ENCODE measurements at places on chromosomes 1 and 21.
A peak's percentile ranks its signal among the peaks of the same experiment; 100 is the strongest.

- no peak for DNase-seq
Measured at GRCh38 chr1:238281418-238281817, 390.7 kb upstream of the ZP4 start.

- no peak for DNase-seq
Measured at GRCh38 chr1:50352428-50352827, 70.8 kb downstream of the DMRTA2 start.

DNA sequence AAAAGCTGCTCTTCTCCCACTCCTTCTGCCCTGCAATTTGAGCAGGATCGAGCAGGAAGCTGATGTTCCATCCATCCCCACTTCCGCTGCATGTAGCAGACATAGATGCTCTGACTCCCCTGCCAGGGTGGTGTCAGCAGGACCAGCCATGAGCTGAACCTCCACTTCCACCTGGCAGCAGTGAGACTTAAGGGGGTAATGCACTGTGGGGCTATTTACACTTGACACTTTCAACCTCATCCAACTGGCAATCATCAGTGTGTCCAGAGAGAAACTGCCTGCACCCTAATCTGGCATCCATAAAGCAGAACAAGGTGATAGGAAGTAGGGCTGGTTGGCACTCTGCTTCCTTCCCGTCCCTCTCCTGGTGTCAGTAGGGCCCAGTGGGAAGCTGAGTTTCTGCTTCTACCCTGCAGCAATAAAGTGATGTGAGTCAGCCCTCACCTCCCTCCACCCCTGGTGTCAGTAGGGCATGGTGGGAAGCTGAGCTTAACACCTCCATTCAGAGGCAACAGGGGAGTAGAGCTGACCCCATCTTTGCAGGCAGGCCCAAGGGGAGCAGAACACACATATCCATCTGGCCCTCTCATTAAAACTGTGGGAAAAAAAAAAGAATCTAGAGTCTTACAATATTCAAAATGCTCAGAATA, 272.3 kb downstream of the PTPRU start:
- DNase-seq, result no peak

GRCh38 chr1:11065796-11066195, 6.0 kb upstream of the SRM start:
- no peak for DNase-seq

GRCh38 chr1:23224739-23225648, 7.7 kb upstream of the HTR1D start:
- DNase-seq, result no peak

DNA sequence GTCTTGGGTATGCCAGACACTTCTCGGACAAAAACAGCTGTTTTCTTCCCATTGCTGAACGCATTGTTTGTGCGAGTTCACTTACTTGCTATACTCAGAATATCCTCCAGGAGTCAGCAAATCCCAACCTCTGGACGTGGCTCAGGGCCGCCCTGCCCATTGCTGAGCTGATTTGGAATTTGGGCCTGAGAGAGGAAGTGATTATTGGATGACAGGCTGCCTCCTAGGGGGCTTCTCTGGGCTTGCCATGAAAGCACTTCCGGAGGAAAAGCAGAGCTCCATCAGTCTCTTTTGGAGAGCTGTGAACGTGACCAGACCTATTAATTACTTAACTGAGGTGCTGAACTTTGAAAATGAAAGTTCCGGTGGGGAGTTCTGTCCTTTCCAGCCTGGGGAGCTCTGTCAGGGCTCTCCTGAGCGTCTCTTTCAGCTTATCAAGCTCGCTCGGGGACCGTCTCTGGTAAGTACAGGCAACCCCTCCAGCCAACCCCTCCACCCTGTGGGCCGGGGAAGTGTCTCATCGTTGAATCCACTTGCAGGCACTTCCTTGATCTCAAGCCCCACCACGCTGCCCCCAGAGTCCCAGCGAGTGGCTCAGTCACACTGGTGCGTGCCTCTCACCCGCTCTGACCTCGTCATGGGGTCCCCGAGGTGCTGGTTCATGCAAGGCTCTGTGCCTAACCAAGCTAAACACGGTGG, 76.9 kb downstream of the CLIC6 start:
- DNase-seq, result peak; percentile 14

- no peak for DNase-seq
Measured at GRCh38 chr1:26739329-26739914, 43.6 kb downstream of the ARID1A start.

DNA sequence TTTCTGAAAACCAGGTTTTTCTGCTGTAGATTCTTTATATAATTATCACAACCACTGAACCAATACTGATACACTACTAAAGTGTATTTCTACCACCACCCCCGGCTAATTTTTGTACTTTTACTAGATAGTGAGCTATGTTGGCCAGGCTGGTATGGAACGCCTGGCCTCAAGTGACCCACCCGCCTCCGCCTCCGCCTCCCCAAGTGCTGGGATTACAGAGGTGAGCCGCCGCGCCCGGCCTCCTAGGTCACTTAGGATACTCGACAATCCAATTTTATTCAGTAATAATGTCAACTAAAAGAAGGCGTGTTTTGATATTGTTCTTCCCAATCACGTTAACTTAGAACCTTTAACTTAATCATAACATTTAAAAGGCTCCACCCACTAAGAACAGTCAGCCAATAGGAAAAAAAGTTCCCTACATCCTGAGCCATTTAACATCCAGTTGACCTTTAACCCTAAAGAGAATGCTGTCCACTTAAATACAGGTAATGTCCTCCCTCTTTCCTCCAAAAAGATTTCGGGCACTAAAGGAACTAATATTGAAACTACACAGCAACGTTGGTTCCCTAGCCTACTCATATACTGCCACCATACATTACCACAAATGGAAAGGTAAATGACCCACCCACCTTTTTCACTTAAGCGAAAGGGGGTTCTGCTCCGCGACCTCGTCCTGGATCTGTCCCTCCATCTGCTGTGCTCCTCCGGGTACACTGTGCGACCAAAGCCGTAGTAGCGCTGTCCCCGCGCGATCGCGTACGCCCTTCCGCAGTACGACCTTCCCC, 1.2 kb downstream of the RSRP1 start:
- no peak for DNase-seq

- DNase-seq, result no peak
Measured at GRCh38 chr1:8122477-8123407, 96.6 kb upstream of the ERRFI1 start.

DNA sequence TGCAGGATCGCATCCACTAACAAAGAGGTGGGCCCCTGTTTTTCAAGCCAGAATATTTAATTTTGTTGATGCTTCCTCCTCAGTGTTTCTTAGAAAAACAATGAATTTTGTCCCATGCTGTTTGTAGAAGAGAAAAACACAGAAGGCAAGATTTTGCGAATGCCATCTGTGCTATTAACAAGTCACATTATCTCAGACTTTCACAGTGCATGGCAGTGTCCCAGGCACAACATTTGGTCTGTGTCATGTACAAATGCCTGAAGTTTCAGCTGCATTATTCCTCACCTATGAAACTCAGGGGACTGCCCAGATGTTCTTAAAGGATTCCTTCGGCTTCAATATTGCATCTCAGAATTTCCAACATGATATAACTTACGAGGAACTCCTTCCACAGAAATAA, 99.6 kb upstream of the ZC3H11B start:
- no peak for DNase-seq

DNA sequence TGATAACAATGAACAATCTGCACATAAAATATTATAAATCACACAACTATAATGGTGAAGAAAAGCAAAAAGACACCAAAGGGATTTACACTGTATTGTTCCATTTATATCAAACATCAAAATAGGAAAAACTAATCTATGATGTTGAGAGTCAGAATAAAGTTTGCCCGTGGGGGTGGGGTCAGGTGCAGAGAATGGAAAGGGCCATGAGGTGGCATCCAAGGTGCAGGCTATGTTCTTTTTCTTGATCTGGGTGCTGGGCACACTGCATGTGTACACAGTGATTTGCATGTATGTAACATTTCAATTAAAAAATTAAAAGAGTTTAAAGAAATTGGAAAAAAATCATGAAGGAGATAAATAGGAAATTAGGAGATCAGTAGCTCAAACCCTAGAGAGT, 127.3 kb downstream of the DSCAM start:
- DNase-seq, result no peak

DNA sequence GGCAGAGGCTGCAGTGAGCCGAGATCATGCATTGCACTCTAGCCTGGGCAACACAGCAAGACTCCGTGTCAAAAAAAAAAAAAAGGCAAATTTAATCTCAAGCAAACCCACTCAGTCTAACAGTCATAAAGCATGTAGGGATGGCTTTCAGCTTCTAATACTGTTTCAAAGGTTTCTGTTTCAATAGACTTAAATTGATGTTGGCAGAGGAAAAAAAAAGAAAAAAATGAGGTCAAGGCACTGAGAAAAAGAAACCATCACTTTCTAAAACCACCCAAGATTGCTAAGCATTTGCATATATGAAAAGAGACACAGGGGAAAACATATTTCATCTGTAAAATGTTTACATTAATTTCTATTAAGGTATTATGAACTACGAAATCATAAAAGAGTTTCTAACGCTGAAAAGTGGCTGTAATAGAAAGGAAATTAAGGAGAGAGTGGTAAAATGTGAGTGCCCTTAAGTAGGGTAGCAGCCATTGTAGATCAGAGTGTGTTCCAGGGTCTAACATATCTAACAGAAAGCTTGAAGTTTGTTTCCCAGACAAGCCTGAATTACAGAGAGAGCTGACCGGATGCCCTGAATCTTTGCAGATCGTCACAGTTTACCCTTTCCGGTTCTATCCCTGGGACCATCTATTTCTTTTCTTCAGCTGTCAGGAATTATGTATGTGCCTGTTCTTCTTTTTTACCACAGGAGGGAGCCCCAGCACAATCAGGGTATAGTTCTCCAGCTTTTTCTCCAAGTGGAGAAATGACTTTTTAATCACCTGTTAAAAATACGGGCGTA, 70.0 kb downstream of the PLD5 start:
- no peak for DNase-seq

GRCh38 chr21:38944903-38945302, 139.2 kb downstream of the ETS2 start:
- DNase-seq, result no peak

- DNase-seq, result no peak
Measured at GRCh38 chr1:107535091-107535490, 394.3 kb downstream of the NTNG1 start.

- no peak for DNase-seq
Measured at GRCh38 chr1:1442069-1442770, 6.7 kb downstream of the VWA1 start.

GRCh38 chr1:36446271-36446670, 4.0 kb downstream of the OSCP1 start:
- DNase-seq, result no peak

GRCh38 chr1:235455823-235456222, 48.4 kb downstream of the B3GALNT2 start:
- DNase-seq, result no peak
